T-helper 1 cell (primary cell): ENCODE measurements at places on chromosomes 7 and 10.

- no peak for DNase-seq
Measured at GRCh38 chr10:122884166-122884565, 4.8 kb upstream of the FAM24B start.

GRCh38 chr10:98536551-98536950 lies 89.8 kb upstream of the HPS1 start:
- no peak for DNase-seq

DNA sequence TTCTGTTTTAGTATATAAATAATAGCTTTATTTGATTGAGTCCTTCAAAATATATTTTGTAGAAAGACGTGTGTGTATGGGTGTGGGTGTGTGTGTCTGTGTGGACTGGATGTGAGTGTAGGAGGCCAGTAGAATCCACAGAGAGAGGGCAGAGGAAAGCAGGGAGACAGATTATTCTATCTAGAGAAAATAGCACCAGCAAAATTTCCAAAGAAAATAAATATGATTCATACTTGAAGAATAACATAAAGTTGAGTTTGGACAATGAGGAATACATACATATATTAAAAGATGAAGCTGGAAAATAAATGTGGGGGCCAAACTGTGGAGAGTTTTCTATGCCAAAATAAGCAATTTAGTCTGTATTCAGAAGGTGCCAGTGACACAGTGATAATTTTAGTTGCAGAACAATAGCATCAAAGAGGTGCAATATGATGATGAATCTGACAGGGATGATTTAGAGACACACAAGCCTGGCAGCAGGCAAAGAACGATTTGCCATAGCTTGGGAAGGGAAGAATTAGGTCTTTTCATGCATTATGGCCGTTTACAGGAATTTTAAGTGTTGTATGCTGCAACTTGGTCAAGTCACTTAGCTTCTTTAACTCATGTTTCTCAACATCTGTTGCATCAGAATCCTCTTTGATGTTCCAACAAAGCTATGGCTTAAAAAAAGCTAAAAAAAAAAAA lies 121.3 kb downstream of the SEMA3A start:
- DNase-seq = no peak

GRCh38 chr7:92641921-92642511 lies 51.8 kb upstream of the FAM133B start:
- no peak for DNase-seq

DNA sequence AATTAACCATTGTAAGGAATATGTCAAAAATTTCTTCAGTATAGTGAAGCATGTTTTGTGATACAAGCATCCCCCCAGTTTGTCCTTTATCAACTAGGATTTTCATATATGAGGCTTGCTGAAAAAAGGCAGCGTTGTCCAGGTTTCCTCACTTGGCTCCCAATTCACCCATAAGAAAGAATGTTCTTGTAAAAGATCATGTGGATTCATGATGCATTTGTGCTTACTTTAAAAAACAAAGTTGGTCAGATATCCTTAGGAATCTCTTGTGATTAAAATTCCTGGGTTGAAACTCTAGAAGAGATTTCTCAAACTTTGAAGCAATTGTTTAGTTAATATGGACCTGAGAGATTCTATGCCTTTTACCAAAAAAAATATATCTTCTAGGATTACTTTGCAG lies 181.8 kb downstream of the KIAA1217 start:
- no peak for DNase-seq

- no peak for DNase-seq
Measured at GRCh38 chr7:111568870-111569462, 6.7 kb upstream of the IMMP2L start.

DNA sequence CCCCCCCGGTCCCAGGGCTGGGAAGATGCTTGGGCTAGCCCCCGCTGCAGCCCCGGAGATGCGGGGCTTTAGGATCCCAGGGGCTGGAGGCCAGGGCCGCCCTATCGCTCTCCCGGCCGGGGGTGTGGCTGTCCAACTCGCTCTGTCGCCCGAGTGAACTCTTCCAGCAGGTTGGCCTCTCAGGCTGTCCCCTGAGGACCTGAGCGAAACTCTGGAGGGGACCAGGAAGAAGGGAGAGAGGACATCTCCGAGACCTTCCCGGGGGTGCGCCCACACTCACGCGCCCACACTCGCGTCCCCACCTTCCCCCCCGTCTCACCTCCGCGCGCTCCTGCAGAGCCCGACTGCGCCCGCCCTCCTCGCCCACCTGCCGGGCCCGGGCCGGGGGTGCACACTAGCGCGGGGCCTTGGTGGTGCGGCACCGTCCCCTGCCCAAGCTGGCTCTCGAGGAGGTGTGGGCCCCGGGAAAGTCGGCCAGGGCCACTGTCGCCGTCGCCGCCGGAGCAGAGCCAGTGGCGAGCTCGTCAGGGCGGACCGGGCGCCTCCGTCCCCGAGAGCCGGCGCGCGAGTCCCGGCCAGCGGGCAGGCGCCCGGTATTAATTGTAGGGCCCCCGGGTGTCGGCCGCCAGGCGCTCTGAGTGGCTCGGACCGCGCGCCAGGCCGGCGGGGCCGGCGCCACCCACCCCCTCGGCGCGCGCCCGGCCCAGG lies 101.7 kb upstream of the SVIL start:
- DNase-seq = no peak

DNA sequence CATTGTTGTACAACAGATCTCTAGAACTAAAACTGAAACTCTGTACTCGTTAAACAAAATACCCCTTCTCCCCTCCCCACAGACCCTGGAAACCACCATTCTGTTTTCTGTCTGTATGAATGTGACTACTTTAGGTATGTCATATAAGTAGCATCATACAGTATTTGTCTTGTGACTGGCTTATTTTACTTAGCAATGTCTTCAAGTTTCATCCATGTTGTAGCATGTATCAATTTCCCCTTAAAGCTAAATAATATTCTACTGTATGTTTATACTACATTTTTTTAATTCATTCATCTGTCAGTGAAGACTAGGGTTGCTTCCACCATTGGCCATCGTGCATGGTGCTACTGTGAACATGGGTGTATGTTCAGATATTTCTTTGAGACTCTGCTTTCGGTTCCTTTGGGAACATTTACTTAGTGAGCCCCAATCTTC lies 71.2 kb upstream of the RPA3 start:
- no peak for DNase-seq
